K562 (cell line): ENCODE measurements at places on chromosomes 1 and 21. TPM values are rescaled to one million over a fixed set of nuclear protein-coding genes. Genes with fewer than 3 reads are reported as not detected.

DNA sequence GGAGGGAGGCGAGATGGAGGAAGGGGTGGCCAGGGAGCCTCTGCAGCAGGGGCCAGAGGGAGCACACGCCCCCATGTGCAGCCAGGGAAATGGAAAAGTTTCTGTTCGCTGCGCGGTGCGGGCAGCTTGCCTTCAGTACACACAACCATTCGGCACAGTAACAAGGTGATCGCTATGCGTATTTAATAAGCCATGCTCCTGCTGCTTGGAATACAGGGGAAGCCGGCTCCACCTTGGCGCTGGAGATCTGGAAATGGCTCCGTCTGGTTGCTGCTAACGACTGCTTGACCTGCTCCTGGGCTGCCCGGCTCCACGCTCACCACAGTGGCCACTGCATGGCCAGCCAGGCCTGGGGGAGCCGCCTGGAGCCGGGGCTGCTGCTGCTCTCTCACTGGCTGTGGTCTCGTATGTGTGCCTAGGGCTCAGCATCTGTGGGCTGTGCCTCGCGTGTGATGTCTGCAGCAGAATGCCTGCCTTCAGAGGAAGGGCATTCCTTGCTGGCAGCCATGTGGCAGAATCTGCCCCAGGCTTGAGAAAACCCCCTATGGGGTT, 86.4 kb upstream of the ACTL8 start:
- no peak for DNase-seq

GRCh38 chr21:40634141-40634540, 212.8 kb downstream of the DSCAM start:
- no peak for DNase-seq

GRCh38 chr1:55286856-55287602, 71.9 kb upstream of the USP24 start:
- DNase-seq = no peak

- no peak for DNase-seq
Observed at GRCh38 chr1:205595861-205596260, 36.0 kb downstream of the ELK4 start.

DNA sequence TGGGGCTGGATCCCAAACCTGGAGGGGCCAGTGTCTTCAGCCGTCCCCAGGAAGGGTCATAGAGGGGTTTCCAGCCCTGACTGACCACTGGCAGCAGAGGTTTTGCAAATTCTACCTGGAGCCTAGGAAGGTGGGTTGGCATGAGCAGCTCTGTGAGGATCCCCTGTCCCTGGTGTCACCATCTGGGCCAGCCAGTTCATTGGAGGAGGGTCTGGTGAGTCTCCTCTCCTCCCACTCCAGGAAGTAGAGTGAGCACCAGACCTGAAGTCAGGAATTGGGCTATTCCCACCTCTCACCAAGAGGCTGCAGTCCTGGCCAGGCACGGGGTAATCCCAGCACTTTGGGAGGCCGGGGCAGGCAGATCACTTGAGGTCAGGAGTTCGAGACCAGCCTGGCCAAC, 57.4 kb downstream of the UBIAD1 start:
- no peak for DNase-seq

DNA sequence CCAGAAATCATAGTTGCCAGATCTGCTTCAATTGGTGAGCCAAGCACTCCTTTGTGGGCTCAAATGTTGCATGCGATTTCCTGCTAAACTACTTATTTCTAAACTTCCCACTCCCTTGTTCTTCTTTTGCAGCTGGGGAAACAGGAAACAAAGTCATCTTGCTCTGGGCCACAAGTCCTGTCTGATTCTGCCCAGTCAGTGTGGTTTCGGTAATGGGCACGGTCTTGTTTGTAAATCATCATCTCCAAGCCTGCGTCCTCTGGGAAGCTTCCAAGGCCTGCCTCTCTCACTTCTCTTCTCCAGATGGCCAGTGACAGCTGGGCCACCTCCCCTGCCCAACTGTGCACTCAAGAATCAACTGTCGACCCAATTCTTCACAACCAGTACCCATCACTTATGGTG, 4.4 kb downstream of the S100A8 start:
- DNase-seq = no peak

DNA sequence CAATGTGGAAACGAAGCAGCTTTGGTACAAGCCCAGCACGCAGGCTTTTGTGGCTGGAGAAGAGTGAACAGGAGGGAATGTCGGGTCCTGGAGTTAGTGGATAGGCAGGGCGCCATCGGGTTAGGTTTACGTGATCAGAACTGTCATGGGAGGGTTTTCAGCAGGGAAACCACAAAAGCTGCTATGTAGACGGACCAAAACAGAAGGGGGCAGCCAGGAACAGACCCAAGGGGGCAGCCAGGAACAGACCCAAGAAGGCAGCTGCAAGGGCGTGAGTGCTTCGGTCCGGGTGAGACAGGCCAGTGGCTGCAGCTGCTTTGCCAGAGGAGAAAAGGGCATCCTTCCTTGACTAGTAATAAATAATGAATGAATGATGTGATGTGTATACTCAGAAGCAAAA, 77.5 kb upstream of the KIF1B start:
- no peak for DNase-seq

GRCh38 chr1:230283678-230284077, 142.5 kb downstream of the PGBD5 start:
- DNase-seq = no peak

DNA sequence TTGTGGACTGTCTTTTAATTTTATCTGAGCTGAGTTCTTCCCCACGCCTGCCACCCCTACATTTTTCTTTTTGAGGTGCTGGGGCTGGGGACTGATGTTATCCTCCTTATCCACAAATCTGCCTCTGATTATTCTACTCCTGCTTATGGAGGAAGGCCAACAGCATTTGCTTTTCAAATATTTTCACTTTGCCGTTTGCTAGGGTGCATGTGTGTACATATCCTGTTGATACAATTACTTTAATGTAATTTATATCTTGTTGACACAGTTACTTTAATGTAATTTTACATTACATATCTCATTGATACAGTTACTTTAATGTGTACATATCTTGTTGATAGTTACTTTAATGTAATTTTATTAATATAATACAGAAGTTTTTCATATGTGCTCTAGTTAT, 36.2 kb downstream of the PRRC2C start:
- no peak for DNase-seq

GRCh38 chr1:170150016-170150415, 4.3 kb downstream of the NTMT2 start:
- DNase-seq = no peak

- DNase-seq = no peak
Observed at GRCh38 chr1:33443080-33443704, 12.3 kb upstream of the PHC2 start.

DNA sequence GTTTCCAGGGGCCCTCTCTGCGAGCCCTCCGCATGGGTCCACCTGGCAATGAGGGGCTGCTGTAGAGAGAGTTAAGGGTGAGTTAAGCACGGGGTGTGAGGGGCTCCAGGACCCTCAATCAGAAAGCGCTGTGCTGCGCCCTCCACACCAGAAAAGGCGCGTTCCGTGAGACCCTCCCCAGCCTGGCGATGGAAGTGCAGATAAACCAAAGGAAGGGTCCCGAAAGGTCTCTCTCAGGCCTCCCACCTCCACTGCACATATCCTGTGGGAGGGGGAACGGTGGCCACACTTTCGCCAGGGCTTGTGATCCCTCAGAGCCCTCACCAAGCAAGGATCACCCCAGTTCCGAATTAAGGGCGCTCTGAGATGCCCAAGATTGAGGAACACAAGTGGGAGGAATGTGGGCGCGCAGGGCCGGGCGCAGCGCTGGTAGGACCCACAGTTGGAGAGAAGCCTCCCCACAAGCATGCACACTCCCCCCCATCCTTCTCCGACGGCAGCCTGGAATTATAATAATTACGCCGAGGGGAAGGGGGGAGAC, 1.1 kb downstream of the WNT3A start:
- no peak for DNase-seq

- DNase-seq = no peak
Observed at GRCh38 chr1:67555461-67556296, 125.5 kb upstream of the SERBP1 start.

DNA sequence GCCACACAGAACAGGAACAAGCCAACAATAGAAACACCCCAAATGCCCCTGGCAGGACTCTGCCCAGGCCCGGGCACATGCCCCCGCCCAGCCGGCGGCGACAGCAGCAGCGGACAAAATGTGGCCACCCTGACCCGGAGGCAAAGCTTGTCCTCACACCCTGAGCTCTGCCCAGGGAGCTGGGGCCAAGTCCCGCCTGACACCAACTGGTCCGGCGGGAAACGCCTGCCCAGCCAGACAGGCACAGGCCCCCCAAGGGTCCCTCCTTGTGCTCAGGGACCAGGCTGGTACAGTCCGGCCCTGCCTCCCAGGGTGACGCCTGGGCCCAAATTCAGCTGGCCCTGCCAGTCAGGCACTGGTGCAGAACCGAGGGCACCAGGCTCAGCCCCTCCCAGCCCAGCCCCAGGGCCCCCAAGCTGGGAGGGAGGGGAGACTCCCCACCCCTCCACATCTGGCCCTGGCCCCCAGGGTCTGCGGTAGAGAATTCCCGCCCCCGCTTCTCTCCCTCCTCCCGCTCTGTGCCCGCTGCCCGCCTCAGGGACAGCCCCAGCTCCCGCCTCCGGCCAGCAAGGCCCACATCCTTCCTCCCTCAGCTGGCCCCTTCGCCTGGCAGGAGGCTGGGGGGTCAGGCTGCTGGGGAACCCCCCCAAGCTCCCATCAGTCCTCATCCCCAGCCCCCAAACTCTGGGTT, 2.0 kb downstream of the AHDC1 start:
- no peak for DNase-seq

DNA sequence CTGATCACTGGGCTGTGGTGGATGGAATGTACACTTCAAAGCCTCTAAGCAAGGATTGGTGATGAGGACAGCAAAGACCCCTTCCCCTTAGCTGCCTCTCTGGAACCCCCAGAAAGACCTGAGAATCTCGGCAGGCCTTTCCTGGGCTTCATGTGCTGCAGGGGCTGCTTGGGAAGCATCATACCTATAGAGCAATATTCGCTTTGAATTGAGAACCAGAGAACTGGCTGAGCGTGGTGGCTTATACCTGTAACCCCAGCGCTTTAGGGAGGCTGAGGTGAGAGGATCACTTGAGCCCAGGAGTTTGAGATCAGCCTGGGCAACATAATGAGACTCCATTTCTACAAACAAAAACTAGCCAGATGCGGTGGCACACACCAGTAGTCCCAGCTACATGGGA, 22.0 kb downstream of the CSF1 start:
- DNase-seq = no peak

DNA sequence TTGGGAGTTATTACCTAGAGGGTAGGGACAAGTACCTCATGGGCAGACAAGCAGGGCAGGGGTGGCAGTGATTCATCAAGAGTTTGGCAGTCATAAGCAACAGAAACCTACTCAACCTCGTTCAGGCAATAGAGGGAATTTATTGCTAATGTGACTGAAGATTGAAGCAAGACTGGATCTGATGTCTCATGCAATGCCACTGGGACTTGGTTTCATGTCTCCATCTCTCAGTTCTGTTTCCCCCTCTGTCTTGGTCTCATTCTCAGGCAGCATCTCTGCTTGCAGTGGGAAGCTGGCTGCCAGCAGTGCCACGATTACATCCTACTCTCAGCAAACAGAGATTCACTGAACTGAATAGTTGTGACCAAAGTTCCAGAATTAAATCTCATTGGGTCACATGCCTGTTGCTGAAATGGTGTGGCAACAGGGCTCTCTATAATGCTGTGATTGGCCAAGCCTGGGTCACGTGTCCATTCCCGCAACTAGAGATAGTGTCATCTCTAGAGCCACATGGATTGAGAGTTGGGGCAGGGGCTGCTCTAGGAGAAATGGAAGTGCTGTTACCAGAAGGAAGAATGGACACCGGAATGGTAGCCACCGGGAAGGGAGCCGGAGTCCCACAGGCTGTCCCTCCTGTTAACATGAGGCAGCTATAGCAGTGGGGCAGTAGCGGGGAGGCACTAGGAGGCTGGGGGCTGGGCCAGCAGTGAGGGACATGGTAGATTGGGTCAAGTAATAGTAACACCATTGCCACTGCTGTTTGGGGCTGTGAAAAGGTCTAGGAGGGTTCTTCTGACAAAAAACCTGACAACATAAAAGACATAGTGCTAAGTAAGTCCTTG, 3.9 kb upstream of the CDC42 start:
- peak; percentile 94 for DNase-seq

GRCh38 chr1:59375321-59376220, 78.7 kb downstream of the FGGY start:
- no peak for DNase-seq

DNA sequence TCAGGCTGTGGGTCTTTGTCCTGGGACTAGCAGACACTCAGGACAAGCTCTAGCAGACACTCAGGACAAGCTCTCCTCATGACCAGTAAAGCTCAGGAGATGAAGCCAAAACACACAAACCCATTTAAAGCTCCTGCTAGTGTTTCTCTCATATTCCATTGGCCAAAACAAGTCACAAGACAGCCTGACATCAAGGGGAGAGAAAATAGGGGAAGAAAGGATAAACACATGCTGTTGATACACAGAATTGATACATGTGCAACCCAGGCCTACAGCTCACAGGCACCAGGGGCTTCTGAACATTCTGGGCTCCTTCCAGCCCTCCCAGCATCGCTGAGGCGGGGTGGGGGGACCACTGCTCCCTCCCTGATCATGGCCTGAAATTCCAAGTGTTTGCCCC, 35.3 kb downstream of the ATF3 start:
- no peak for DNase-seq

- no peak for DNase-seq
Observed at GRCh38 chr1:30381671-30382365, 341.6 kb downstream of the MATN1 start.

- DNase-seq = no peak
Observed at GRCh38 chr21:34935898-34936297, 113.2 kb downstream of the RUNX1 start.

GRCh38 chr1:203036537-203036936, 10.2 kb downstream of the PPFIA4 start:
- DNase-seq = no peak

DNA sequence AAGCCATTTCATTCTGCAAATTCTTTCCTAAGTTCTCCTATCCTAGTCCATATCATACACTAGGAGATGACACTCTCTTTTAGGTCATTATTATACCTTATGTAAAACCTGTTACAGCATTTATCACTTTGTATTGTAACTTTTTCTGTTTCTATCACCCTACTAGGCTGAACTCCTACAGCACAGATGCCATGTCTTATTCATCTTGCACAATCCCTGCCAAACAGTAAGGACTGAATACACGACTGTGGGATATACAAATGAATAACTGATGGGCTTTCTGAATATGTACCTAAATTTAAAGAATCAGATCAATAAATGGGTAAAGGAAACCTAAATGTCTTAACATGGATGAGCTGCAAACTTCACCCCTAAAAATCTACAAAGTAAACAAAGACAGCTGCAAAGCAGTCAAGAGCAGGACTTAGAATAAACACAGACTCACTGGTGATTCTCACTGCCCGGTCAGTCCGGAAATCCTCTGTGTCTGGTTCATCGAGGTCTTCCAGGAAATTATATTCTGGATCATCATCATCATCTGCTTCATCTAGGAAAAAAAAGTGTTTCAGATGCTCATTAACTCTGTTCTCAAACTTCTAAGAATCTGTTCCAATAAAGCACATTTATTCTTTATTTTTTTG, 62.3 kb downstream of the GON4L start:
- no peak for DNase-seq

GRCh38 chr1:31617218-31617915, at the start of gene HCRTR1:
TSS of gene HCRTR1 (plus strand) at chr1:31617689. CDS start at chr1:31619193, 1,504 bp downstream.
- no peak for DNase-seq

Gene CFAP107
- not detected in 2 replicates for total RNA-seq

Gene RORC
- total RNA-seq = not detected in 2 replicates

Gene CD52
- total RNA-seq = 70.9 and 90.7 TPM in 2 replicates

Gene PRAMEF14
- total RNA-seq = not detected in 2 replicates

Gene ZNF593OS
- total RNA-seq = not detected in 2 replicates

Gene LEMD1
- total RNA-seq = 0.47 and 0.60 TPM in 2 replicates

Gene RBM11
- total RNA-seq = 2.2 and 3.0 TPM in 2 replicates

Gene HSD3B2
- total RNA-seq = 0.96 and 1.1 TPM in 2 replicates

Gene ALPL
- 0.22 and 0.38 TPM in 2 replicates for total RNA-seq

Gene USP25
- 36.5 and 42.1 TPM in 2 replicates for total RNA-seq

Gene SLAMF9
- total RNA-seq = not detected in 2 replicates

Gene SFPQ
- 341 and 367 TPM in 2 replicates for total RNA-seq
